ENCODE measurements at places on chromosomes 5 and 9. TPM values are rescaled to one million over a fixed set of nuclear protein-coding genes. Genes with fewer than 3 reads are reported as not detected.

- H3K27me3 ChIP-seq = no peaks in the 10 kb centered on the region
- H3K4me1 ChIP-seq = no peaks in the 10 kb centered on the region
- H3K27ac ChIP-seq = no peak overlapping the region
- H3K4me3 ChIP-seq = no peak overlapping the region
- no peaks in the 10 kb centered on the region for H3K36me3 ChIP-seq
- DNase-seq = no peak
Measured at GRCh38 chr9:74096420-74096819, 400.7 kb upstream of the RORB start.

PPP3R2 gene
- total RNA-seq = not detected

CD74 gene
- 1,091 TPM for total RNA-seq

- H3K4me3 ChIP-seq = no peak overlapping the region
- H3K27ac ChIP-seq = no peak overlapping the region
- H3K4me1 ChIP-seq = peaks cover 19% of the 10 kb centered on the region
Measured at GRCh38 chr5:120151181-120151580, 312.9 kb upstream of the PRR16 start.

DNA sequence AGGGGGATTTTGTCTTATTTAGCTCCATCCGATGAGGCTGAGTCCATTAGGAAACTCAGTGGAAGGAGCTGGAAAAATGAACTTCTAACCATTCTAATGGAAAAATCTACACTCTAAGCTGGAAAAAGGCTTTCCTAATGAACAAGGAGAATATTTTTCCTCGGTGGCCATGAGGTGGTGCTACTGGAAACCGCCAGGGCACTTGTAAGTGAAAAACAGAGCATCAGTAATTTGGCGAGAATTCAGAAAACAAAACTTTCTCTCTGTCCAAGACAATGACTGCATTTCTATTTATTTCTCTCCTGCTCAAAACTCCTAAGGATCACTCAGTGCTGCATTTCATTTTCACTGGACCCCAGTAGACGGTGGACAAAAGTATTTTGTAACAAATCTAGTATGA lies 237.6 kb downstream of the TENT4A start:
- H3K36me3 ChIP-seq = no peaks in the 10 kb centered on the region
- H3K4me1 ChIP-seq = no peaks in the 10 kb centered on the region
- no peak overlapping the region for H3K27ac ChIP-seq
- no peak for DNase-seq
- no peak overlapping the region for H3K4me3 ChIP-seq
- H3K27me3 ChIP-seq = no peaks in the 10 kb centered on the region

ANGPTL2 gene
- total RNA-seq = not detected

DNA sequence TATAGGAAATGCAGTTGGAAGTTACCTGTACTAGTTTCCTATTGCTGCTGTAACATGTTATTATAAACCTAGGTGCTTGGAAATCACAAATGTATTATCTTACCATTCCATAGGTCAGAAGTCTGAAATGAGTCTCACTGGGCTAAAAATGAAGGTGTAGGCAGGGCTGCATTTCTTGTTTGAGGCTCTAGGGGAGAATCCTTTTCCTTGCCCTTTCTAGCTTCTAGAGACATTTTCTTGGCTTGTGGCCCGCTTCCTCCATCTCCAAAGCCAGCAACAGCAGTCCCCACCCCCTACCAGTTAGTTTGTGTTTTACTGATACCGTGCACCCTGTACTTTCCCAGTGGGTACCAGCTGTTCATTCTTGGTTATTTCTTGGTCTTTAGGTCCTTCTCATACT lies 153.3 kb downstream of the SLF1 start:
- no peak overlapping the region for H3K4me3 ChIP-seq
- no peaks in the 10 kb centered on the region for H3K4me1 ChIP-seq
- H3K36me3 ChIP-seq = no peaks in the 10 kb centered on the region
- no peaks in the 10 kb centered on the region for H3K27me3 ChIP-seq
- H3K27ac ChIP-seq = no peak overlapping the region

DNA sequence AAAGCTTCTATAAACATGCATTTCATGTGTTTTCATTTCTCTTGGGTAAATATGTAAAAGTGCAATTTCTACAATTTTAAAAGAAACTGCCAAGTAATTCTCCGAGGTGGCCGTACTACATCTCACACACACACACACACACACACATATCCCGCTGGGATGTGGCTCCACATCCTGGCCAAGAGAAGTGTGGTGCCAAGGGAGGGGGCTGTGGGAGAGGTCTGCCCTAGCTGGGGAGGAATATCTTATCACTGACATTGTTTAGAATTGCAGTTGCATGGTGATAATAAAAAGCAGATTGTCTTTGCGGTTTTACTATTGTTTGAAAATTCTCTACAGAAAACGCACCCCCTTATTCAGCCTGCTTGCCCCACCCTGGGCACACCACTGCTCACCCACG lies 558.4 kb downstream of the BNC2 start:
- DNase-seq = no peak
- no peak overlapping the region for H3K4me3 ChIP-seq
- peaks cover under 1% of the 10 kb centered on the region for H3K4me1 ChIP-seq
- H3K27ac ChIP-seq = no peak overlapping the region

DNA sequence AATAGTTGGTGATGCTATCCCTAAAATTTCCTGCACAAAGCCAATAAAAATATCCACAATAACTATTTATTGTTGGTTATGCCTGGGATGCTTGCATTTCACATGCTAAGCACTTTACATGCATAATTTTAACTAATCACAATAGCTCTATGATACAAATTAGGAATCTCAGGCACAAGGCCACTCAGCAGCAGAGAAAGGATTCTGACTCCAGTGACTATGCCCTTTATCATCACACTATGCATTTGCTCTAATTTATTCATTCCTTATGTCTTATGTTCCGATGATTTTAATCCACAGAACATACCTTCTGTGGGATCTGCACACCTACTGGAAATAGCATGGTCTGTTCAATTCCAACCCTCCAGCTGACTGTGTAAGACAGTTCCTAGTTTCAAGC lies 476.1 kb downstream of the TMEM232 start:
- H3K27ac ChIP-seq = no peak overlapping the region
- no peak for DNase-seq
- no peaks in the 10 kb centered on the region for H3K36me3 ChIP-seq
- H3K27me3 ChIP-seq = no peaks in the 10 kb centered on the region
- H3K4me1 ChIP-seq = no peaks in the 10 kb centered on the region

SLCO6A1 gene
- not detected for total RNA-seq

- H3K36me3 ChIP-seq = peaks cover 5% of the 10 kb centered on the region
- no peaks in the 10 kb centered on the region for H3K27me3 ChIP-seq
- peak overlapping the region; percentile 41 for H3K4me3 ChIP-seq
Measured at GRCh38 chr5:79547982-79548381, 34.0 kb upstream of the HOMER1 start.

GRCh38 chr5:174413567-174414314 lies 310.6 kb upstream of the MSX2 start:
- H3K27ac ChIP-seq = peak overlapping the region; percentile 64
- peak overlapping the region; percentile 11 for H3K4me3 ChIP-seq
- peaks cover 53% of the 10 kb centered on the region for H3K4me1 ChIP-seq
- DNase-seq = no peak
- H3K36me3 ChIP-seq = no peaks in the 10 kb centered on the region

All from Calu3 (cell line).